H54 (cell line): ENCODE measurements at places on chromosomes 12 and 14.

DNA sequence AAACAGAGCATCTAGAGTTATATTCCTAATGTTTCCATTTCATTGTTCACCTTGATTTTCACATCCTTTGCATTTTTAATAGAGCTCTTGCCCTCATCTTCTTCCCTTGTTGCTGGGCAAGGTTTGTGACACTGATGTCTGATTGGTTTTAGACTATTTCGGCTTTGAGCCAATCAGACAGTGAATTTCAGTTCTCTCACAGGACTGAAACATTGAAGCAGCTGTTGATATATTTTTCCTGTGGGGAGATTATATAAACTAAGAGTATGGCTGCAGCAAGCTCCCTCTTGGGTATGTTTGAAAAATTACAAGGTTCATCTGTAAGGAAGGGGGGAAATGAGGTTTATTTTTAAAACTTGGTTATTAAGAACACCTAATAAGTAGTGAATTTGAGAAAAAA is 51.2 kb downstream of the ATF7IP start:
- DNase-seq: no peak

DNA sequence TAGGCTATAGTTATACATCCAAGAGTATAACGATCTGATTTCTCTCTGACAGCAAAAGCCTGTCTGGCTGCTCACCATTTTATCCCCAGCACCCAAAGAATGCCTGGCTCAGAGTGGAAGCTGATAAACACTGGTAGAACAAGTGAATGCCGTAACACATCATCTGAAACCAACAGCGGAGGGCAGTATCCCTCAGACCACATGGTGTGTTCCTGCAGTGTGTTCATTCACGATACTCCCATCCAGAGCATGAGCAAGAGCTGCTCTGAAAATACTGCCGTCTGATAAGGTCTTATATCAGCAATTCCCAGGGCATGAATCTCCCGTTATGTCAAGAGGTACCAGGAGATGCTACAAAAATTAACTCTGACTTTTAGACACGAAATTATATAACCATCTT is 95.9 kb downstream of the TTC7B start:
- no peak for DNase-seq

DNA sequence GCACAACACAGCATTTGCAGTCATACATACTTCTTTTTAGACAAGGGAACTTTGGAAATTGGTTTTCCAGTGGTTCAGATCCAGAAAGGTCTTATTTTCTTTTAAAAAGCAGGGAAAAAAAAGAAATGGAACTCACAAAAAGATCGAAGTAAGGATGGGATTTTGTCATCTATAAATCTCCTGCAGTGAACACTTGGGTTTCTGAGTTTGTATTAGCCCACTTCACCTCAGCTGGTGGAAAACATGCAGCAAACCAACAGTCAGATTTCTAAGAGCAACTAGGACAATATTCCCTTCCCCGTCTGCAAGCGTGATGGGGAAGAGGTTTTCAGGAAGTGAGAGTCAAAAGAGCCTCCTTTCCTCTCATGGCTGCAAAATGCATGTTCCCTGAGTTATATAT is 4.6 kb downstream of the MYF5 start:
- DNase-seq: no peak

DNA sequence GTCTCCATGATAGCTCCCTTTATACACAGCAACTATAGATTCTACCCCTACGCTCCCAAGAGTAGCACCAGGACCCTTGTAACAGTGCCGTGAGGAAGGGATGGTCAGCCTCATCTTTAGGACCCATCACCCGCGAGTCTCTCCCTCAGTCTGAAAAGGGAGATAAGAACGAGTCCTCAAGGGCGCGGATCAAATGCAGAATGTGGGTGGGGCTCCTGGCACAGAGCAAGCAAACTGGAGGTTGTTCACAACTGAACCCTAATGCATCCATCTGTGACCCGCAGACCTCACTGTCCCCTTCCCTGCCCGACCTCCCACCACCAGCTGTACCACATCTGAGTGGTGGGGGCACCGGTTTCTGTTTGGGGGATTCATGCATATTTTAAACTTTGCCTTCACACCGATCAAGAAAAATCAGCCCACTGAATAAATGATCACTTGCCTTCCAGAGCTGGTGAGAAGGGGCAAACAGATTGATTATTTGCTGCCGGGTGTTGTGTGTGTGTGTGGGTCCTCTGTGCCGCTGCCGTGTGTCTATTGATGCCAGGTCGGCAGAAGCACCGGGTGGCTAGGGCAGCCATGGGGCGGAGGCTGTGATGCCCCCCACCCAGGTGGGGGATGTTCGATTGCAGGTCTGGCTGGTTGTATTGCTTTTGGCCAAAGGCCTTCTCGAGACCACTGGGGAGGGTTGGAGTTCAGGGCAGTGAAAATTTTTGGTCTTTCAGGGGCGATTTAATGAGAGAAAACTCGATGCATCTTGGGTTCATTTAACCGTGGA is 35.7 kb upstream of the BEGAIN start:
- no peak for DNase-seq

- DNase-seq: no peak
Measured at GRCh38 chr14:99596071-99596627, 7.9 kb downstream of the CCDC85C start.

- no peak for DNase-seq
Measured at GRCh38 chr12:109549613-109550270, 23.6 kb downstream of the MMAB start.

DNA sequence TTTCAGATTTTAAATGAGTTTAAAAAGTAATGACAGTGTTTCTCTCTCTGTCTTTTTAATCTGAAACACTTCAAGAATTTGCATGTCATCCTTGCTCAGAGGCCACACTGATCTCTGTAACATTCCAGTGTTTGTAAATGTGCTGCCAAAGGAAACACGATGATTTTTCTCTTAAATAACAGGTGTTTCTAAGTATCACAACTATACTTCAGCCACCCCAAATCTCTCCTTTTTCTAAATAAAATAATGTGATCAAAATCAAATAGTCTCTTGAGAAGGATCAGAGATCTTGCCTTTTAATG is 3.3 kb upstream of the GALC start:
- no peak for DNase-seq

DNA sequence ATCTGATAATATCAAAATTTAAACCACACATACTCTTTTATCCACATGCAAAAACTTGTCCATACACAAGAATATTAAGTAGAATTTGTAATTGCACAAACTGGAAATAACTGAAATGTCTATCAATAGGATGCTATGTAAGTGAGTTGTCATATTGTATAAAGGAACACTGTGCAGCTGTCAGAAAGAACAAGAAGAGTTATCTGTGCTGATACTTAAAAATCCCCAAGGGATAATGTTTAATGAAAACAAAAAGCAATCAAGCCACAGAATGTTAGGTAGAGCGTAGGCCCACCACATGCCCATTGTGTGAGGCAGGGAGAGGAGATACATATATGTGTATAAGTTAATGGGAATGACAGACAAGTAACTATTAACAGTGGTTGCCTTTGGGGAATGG is 25.9 kb upstream of the HIGD1C start:
- no peak for DNase-seq

- DNase-seq: no peak
Measured at GRCh38 chr12:108570743-108571608, 8.6 kb downstream of the ISCU start.

DNA sequence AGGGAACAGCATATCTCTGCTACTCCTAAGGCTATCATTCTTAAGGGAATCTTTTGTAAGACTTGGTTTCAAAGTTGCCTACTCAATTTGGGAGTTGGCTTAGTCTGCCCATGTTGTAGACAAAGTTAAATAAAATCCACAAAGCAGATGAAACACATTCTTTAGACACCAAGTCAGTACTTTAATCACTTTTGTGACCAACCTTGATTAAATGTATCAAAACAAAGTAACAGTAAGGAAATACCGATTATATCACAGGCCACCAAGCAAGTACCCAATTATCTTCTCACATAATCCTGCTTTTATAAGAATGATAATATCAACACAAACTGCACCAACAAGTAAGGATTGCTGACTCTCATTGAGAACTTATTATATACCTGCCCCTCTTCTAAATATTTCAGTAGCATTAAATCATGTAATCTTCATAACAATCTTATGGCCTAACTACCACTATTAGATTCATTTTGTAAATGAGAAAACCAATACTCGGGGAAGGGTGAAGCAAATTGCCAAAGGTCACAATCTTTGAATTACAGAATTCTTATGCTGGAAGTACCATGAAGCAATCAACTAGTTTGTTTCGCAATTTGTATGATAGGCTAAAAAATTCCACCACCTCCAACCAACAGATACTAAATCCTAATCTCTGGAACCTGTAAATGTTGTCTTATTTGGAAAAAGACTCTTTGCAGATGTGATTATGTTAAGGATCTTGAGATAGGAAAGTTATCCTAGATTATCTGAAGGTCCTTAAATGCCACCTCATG is 12.6 kb upstream of the DIO2 start:
- DNase-seq: no peak

DNA sequence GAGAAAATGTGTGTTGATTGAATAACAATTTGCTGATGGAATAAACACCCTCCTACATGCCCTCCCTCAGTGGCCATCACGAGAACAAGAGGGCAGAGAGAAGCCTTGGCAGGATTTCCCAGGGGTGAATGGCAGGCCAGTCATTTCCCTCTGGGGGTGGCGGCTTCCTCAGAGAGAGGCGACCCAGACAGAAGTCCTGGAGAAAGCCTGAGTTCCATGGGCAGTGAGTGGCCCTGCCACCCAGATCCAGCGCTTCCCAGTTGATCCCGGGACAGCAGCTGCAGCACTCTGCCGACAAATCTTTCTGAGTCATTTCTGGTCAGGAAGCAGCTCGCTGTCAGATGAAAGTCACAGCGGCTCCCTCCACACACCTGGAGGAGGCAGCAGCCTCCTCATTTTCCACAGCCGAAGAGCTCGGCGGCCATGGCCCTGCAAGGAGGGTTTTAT is 123.0 kb downstream of the SCARB1 start:
- DNase-seq: peak; percentile 67

GRCh38 chr12:117850048-117850447 is 118.7 kb downstream of the KSR2 start:
- DNase-seq: peak; percentile 40

DNA sequence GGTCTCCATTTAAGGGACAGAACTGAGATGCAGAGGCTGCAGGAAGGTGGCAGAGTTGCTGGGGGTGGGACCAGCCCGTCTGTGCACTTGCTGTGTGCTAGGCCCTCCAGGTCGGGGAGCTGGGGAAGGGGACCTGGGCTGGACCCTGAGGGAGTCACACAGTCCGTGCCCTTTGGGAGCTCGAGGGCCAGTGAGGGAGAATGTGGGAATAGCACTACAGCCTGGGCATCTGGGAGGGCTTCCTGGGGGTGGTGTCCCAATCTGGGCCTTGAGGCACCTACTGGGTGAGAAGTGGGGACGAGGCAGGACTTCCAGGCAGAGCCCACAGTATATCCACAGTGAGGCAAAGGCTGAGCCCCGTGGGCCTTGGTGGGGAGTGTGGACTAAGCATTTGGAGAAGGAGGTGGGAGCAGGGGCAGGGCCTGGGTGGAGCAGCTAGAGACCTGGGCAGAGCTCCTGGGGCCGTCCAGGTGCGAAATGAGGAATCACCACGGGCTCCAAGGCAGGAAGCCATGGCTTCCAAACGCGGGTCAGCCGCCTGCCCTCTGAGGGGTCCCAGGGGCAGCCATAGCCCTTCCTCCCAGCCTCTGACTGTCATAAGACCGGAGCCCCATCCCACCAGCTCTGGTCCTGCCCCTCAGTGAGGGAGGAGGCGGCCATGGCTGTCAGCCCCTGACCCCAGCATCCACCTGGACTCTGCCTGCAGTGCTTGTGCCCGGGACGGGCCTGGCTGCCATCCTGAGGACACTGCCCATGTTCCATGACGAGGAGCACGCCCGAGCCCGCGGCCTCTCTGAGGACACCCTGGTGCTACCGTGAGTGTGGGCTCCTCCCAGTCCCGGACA is 6.6 kb downstream of the ASPG start:
- DNase-seq: no peak

DNA sequence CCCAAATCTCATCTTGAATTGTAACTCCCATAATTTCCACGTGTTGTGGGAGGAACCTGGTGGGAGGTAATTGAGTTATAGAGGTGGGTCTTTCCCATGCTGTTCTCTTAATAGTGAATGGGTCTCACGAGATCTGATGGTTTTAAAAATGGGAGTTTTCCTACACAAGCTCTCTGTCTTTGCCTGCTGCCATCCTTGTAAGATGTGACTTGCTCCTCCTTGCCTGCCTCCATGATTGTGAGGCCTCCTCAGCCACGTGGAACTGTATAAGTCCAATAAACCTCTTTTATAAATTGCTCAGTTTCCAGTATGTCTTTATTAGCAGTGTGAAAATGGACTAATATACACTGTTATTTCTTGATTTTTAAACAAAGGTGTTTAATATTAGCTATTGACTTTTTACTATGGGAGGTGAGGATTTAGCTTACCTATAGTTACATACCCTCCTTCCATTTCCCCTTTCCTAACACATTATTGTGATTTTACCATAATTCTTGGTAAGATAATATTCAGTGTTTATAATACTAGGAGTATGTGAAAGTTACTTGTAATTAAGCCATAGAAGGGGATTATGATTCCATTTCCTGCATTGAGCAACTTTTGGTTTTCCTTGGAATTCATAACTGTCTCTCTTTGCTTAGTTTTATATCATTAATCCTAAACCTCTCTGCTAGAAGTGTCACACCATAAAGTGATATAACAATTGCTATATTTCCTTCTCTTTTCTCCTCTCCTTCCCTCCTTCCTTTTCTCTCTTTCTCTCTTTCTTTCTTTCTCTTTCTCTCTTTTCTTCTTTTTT is 151.0 kb upstream of the KRAS start:
- no peak for DNase-seq
